ENCODE measurements at places on chromosomes 2 and 18.

GRCh38 chr2:16747689-16748088 is 82.1 kb upstream of the CYRIA start:
- no peak for DNase-seq

DNA sequence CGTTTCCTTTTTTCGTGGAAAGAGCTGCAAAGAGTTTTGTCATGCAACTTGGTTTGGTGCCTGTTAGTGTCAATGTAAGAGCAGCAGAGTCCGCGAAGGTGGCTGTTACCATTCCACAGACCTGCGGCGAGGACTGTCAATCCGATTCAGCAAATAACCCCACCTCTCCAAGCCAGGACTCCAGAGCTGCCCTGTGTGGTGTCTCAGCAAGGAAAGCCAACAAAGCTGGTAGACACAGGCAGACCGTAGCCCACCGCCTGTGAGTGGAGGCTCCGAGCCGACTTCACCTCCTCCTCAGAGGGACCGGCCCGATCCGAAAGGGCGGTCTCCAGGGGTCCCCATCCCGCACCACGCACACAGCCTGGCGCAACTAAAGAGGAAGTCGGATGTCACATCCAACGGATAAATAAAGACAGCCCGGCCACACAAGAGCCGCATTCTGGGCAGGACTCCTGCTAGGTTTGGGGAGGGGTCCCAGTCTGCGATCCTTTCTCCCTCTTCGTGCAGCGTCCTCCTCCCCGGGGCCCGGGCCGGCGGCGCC is 819 bp downstream of the ANKRD44 start:
- DNase-seq = peak; percentile 39

DNA sequence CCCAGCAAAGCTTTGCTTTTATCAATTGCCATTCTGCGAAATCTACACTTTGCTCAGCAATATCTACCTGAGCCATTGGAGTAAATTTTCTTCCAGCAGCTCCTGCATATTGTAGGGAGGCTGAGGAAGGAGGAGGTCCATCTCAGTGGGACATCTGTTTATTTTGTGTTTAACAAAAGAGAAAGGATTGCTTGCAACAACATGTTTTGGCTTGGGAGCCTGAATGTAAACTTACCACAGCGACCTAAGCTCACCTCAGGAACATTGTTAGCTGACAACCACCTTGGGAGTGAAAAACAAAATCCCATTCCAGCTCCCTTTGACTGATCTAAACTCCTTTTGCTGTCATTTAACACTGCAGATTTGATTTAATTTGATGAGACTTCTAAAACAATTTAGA is 356.1 kb downstream of the SS18 start:
- DNase-seq = no peak

DNA sequence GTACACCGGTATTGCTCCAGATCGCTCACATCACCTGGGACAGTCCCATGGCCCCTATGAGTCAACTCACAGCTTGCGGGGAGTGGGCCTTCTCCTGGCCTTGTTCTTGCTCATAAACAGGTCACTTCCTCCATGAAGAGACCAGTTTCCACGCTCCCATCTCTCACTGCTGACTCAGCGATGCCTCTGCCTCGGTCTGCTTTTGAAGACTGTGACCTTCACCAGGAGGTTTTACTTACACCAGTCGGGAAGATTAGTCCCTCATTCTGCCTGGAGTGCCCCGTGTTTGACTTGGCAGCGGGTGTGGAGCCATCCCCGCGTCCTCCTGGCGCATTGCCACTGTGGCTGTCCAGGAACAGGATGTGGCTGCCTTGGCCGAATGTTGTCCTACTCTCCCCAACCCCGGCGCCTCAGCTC is 159.8 kb downstream of the RHBDD1 start:
- peak; percentile 67 for DNase-seq

DNA sequence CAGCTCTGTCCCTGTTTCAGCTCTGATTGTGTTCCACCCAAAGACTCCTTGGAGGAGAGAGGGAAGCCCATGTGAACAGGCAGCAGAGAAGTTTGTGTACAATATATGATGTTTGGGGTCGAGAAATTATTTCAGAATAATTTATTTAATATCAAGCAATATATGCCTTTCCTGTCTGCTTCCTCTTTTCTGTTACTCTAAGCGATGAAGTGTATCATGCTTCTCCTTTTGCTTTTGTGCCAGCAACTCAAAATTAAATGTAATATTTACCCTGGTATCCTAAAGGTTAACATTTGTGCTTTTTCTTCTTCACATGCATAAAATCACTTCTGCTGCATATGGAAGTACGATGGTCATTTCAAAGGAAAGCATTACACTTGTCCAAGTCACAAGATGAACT is 2.4 kb upstream of the NTSR2 start:
- no peak for DNase-seq

GRCh38 chr2:153394686-153395085 is 83.9 kb downstream of the RPRM start:
- DNase-seq = no peak

DNA sequence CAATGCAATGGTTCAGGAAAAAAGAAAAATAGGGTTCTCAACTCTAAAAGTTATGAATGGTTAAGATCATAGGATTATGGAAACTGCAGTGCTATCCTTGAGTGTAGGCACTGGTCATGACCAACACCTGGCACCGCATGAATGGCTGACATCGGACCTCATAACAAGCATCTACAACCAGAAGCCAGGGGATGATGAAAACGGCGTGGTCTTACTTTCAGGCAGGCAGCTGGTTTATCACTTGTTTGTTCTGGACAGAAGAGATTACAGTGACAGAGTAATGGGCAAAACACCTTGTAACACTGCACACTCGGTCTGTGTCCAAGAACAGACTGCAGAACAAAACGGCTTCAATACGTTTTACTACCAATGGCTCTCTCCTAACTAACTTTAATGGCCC is 132.8 kb downstream of the STK39 start:
- no peak for DNase-seq

DNA sequence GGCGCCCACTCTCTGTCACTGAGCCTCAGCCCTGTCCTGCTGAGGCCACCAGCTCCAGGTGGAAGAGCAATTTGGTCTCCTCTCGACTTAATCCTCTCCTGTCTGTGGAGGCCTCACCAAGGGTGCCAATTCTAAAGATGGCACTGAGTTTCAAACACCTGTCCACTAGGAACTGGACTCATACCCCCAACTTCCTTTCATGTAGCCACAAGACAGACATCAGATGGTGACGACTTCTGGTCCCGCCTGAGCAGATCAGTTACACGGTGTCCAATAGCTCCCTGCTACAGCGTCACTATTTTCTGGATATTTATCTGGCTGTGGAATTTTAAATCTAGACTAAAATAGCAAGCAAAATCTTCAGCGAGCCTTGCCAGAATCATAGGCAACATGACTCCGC is 24.5 kb upstream of the SP5 start:
- DNase-seq = no peak

DNA sequence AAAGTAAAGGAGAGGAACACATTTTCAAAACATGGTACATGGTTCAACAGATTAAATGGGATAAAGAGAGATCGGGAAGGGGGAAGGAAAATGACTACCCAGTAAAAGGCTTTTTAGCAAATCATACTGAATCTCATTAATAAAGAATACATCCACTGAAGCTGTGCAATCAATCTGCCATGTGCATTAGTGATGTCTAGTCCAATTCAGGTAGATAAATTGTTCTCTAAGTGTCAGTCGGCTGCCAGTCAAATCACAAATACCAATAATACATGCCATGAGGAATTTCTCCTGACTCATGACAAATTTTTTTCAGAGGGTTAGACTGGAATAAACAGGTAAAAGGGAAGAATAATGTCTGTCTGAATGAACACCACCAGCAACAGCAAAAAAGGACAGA is 22.6 kb downstream of the NYAP2 start:
- DNase-seq = no peak

GRCh38 chr18:11387880-11388279 is 221.5 kb upstream of the SLC35G4 start:
- DNase-seq = no peak

- peak; percentile 36 for DNase-seq
Observed at GRCh38 chr18:63162271-63163014, 157.1 kb downstream of the BCL2 start.

- no peak for DNase-seq
Observed at GRCh38 chr18:27413495-27414401, 228.6 kb upstream of the CHST9 start.

- no peak for DNase-seq
Observed at GRCh38 chr2:215436705-215437565, 1.1 kb upstream of the FN1 start.

GRCh38 chr18:40902436-40902835 is 1052.6 kb upstream of the PIK3C3 start:
- DNase-seq = no peak

DNA sequence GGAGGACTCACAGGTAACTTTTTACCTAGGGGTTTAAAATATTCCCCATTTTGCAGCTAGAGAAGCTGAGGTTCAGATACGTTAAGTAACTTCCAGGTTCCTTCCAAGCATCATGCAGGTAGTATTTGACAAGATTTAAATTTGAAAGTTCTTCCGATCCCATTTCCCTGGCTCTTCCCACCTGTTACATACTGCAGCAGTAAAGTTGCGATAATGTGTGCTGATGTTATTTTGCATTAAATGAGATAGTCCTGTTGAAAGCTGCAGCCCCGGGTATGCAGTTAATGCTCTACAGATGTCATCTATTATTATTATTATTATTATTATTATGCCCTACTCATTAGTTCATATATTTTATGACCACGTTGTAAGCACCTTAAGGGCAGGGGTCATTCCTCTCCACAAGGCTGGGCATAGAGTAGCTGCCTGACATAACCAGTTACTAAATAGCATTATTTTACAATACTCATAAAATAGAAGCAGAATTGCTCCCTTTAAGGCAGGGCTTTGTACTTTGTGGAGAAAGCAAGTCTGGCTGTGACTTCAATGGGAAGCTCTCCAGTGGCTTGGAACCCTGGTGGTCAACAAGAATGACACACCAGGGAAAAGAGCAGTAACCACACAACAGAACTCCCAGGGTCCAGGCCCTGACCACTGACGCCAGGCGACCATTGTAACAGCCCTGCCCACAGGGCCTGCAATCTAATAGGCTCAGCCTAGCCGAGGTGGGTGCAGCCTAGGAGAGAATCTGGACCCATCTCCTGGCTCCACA is 112.0 kb upstream of the STPG4 start:
- DNase-seq = no peak

DNA sequence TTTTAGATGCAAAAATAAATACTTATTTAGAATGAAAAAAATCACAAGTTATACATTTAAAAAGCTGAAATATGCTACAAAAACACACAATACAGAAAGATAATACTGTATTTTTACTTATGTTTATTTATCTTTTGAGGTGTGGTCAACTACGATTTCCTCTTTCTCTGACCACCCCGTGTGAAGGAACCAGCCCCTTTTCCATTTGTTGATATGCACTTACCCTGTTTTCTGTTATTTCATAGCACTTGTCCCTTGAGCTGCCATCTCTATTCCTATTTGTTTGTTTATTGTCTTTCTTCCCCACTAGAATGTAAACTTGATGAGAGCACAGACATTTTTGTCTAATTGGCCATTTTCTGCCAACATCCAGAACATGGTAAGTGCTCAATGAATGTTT is 460.5 kb upstream of the TRIB2 start:
- no peak for DNase-seq

- DNase-seq = no peak
Observed at GRCh38 chr2:199983534-199983933, 28.2 kb downstream of the MAIP1 start.

DNA sequence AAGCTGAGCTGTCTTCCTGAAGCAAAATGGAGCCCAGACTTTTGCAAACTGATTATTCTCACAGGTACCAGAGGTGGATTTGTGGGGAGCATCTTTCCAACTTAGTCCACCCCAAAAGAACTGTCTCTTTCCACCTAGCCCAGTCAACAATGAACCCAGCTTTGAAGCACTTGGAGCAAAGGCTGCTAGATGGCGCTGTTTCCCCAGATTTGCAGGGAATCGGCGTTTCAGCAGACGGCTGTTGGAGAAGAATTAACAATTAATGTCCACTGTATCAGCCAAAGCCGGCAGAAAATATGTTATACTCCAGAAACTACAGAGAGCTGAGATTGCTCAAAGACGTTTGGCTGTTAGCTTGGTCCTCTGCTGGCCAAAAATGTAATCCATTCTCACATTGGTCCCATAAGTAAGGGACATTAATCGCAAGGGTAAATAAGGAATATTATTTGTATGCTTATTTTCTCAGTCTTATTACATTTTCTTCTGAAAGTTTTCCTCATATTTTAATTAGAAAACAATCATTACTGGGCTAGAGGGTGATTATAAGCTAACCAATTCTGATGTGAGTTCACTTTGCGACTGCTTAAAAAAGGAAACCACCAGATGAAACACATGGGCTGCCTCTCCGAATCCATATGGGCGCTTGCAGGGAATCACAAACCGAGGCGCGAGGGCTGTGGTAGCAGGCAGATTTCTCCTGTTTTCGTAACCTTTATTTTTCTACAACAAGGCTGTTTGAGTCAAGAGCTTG is 423.8 kb upstream of the MEX3C start:
- DNase-seq = no peak

GRCh38 chr2:24354957-24355356 is 5.4 kb downstream of the ITSN2 start:
- DNase-seq = no peak
